ENCODE measurements at places on chromosomes 11 and 22. TPM values are rescaled to one million over a fixed set of nuclear protein-coding genes. Genes with fewer than 3 reads are reported as not detected.

The TSSK2 gene
- not detected for total RNA-seq

The ZBTB44 gene
- total RNA-seq, result 6.3 TPM

The PRDM11 gene
- total RNA-seq, result 7.7 TPM

The PHETA2 gene
- not detected for total RNA-seq

The FGF3 gene
- not detected for total RNA-seq

The MYO7A gene
- 1.3 TPM for total RNA-seq

The TRIM48 gene
- total RNA-seq, result not detected

The GLB1L3 gene
- not detected for total RNA-seq

The XRCC6 gene
- 333 TPM for total RNA-seq

The DGAT2 gene
- total RNA-seq, result 1.2 TPM

The NRXN2 gene
- total RNA-seq, result 0.19 TPM

The MRGPRX3 gene
- total RNA-seq, result not detected

The CNIH2 gene
- 2.4 TPM for total RNA-seq

The MMP7 gene
- total RNA-seq, result 22.1 TPM

The C22orf15 gene
- not detected for total RNA-seq

The CBLIF gene
- not detected for total RNA-seq

The PDXP gene
- total RNA-seq, result 16.5 TPM

The SLC22A6 gene
- total RNA-seq, result not detected

The OR52I2 gene
- total RNA-seq, result not detected

The BTG4 gene
- total RNA-seq, result not detected

The P4HA3 gene
- total RNA-seq, result 50.9 TPM

The APOBEC3A gene
- total RNA-seq, result not detected

The CATSPERZ gene
- 2.7 TPM for total RNA-seq

The PANX2 gene
- total RNA-seq, result 6.5 TPM

The SPDYC gene
- not detected for total RNA-seq

The DSCAML1 gene
- total RNA-seq, result 0.35 TPM

The MIOX gene
- 0.11 TPM for total RNA-seq

The ARHGAP20 gene
- total RNA-seq, result not detected

The EMID1 gene
- total RNA-seq, result 0.29 TPM

The PDGFB gene
- total RNA-seq, result 3.7 TPM

The OPCML gene
- not detected for total RNA-seq

The KCTD14 gene
- 1.6 TPM for total RNA-seq

The NOL12 gene
- total RNA-seq, result 26.6 TPM

The TRIM29 gene
- 19.4 TPM for total RNA-seq

The PLEKHA7 gene
- total RNA-seq, result 49.4 TPM

The TMEM86A gene
- total RNA-seq, result 0.38 TPM

The ALG9 gene
- total RNA-seq, result 19.6 TPM

The PATE4 gene
- total RNA-seq, result not detected

The BRSK2 gene
- 6.3 TPM for total RNA-seq

The P2RY2 gene
- 11.3 TPM for total RNA-seq

The TMPRSS13 gene
- total RNA-seq, result not detected

The RIN1 gene
- total RNA-seq, result 32.9 TPM

The FGF19 gene
- 0.05 TPM for total RNA-seq

The B4GAT1 gene
- total RNA-seq, result 17.5 TPM

The FGF4 gene
- not detected for total RNA-seq

Measured in A549 treated with Mapracorat at 1 μM for 4 hours (cell line).